Caudate nucleus (tissue), 63 donors: ENCODE measurements at places on chromosomes 7 and 10.
A peak's percentile ranks its signal among the peaks of the same experiment; 100 is the strongest.

GRCh38 chr7:155467846-155468784, 10.2 kb downstream of the EN2 start:
- no peak for DNase-seq

DNA sequence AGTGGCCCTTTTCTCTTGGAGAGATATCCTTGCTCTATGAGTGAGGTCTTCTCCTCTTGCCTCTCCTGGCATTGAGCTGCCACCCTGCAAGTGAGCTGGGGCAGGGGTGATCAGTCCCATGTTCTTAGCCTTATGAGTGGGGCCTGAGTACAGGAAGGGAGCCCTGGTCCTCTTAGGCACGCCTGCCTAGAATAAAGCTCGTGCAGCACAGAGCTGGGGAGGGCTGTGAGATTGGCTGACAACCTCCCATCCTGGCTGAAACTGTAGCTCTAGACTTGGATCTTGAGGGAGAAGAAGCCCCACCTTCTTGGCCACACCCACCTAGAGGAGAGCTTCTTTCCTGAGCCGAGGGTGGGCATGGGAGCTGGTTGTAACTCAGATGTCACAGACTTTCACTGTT, 305.0 kb upstream of the ZNF32 start:
- no peak for DNase-seq

DNA sequence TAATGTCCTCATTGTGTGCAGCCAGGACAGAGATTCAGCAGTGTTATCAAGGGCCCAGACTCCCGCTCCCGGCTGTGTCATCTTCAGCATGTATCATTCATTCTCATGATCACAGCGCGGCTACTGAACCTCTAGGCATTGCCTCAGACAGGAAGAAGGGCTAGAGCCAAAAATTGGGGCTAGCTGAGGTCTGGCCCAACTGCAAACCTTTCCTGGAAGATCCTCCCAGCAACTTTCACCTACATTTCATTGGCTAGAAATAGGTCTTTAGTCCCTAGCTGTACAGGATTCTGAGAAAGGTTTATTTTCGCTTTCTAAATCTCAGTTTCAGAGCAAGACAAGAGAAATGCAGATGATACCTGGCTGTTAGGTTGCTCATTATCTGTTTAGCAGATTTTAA, 81.9 kb downstream of the CREM start:
- no peak for DNase-seq

GRCh38 chr7:90710466-90710850, 114.3 kb downstream of the CDK14 start:
- DNase-seq: no peak

DNA sequence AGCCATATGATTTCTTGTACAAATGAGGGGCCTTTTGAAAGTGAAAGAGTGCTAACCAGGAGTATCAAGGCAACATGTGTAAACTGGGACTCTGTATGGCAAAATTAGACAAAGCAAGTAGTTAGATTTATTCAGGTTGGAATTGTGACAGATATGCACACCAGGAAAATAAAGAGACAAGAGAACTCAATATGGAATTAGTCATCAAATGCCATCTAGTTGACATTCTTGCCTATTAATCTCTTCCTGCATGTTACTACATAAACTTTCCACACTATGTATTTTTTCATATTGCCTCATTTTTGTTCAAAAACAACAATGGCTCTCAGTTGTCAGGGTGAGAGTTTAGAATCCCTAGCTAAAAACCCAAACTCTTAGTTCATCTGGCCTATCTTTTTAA, 799.0 kb downstream of the NRG3 start:
- no peak for DNase-seq

- no peak for DNase-seq
Measured at GRCh38 chr10:106571192-106571946, 593.1 kb downstream of the SORCS1 start.

- no peak for DNase-seq
Measured at GRCh38 chr7:5766321-5766761, 15.1 kb downstream of the RNF216 start.

DNA sequence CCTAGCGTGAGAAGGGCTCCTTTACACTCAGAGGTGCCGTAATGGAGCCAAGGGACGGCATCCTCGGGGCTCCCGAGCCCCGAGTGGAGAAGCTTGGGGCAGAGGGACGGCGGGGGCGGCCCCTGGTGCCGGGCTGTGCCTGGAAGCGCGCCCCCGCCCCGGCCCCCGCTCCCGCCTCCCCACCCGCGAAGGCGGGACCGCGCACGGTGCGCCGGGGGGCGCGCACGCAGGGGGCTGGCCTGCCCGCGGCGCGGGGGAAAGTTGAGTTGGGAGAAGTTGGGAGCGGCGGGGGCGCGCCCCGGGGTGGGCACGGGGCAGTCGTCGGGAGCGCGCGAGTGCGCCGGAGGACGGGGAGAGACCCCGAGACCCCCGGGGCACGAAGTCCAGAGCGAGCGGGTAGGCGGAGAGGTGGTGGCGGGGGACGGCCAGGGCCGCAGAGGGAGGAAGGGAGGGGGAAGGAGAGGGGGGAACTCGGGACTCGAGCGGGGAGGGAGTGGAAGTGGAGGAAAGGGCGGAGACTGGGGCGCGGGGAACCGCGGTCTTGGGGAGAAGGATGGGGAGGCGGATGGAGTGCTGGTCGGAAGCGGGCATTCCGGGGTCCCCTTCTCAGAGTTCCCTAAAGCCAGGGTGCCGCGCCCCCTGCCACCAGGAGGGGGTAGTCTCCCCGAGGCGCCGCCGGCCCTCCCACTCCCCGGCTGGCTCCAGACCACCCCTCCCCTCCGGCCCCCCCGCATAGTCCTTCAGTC, at the start of gene SLC4A2:
TSS of gene SLC4A2 (plus strand) at position 223 of the 746 bp plus-strand sequence. CDS start 2,399 bp downstream, outside the sequence.
- peak; percentile 87 for DNase-seq

GRCh38 chr7:2165610-2166594, 66.8 kb downstream of the MAD1L1 start:
- DNase-seq: no peak

DNA sequence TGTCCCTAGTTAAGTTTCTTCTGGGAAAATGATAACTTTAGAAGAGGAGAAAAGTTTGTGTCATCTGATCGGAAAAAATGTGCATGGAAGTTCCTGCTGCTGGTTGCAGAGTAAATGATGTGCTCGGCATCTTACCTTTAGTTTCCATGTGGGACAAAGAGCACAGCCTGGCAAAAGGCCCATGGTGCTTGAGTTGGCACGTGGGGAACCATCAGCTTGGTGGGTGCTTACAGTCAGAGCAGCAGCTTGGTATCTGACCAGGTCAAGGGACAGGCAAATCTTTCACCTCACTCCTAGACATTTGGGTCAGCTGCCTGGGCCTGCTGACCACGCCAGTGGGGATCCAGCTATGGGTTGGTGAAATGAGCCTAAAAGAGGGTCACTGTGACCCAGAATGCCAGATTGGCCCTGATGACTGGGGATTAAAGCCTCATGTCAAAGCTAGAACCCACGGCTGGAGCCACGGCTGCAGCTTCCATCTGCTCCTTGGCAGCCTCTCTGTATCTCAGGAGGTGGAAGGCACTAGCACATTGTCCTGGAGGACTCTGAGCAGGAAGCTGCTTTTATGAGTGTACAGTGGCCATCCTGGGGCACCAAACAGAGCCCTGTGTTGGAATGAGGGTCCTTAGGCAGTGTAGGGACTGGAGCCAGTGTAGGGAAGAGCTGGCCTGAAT, 24.7 kb downstream of the VWC2 start:
- no peak for DNase-seq

DNA sequence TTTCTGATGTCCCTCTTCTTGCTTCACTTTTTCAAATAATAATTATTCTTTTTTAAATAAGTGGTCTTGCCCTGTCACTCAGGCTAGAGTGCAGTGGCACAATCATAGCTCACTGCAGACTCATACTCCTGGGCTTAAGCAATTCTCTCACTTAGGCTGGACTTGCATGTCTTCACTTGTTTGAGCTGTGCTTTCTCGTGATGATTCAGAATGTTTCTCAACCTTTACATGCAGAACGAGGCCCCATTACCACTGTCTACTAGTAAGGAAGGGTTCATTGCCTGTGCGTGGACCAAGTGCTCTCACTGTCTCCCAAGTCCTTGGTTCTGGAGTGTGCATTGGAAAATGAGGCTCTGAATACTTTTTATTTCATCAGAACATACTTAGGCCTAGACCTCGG, 468.6 kb upstream of the COBL start:
- DNase-seq: no peak

GRCh38 chr7:116159711-116160110, 50.6 kb upstream of the TES start:
- no peak for DNase-seq

GRCh38 chr10:31457858-31458257, 138.8 kb downstream of the ZEB1 start:
- no peak for DNase-seq

- DNase-seq: no peak
Measured at GRCh38 chr10:14382531-14382930, 51.8 kb upstream of the FRMD4A start.

- no peak for DNase-seq
Measured at GRCh38 chr10:114933588-114933987, 4.4 kb upstream of the TRUB1 start.

- no peak for DNase-seq
Measured at GRCh38 chr7:154837622-154838021, 165.3 kb downstream of the PAXIP1 start.

DNA sequence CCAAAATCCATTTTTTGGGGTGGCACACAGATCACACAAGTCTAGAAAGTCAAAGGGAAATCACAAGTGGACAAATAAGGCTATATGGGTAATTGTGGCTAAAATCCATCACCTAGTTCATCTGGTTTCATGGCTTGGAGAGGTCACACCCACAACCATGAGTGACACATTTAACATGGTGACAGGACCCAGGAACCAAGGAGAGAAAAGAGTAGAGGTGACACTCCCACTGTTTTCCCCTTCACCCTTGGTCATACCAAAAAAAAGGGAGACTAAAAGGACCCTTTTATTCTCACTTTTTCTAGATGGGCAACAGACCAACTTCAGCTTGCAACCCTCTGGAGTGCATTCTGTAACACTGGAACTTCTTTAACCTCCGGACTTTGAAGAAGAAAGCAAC, 46.2 kb upstream of the ZNF107 start:
- no peak for DNase-seq

GRCh38 chr10:129194181-129194870, 272.7 kb upstream of the MGMT start:
- no peak for DNase-seq

DNA sequence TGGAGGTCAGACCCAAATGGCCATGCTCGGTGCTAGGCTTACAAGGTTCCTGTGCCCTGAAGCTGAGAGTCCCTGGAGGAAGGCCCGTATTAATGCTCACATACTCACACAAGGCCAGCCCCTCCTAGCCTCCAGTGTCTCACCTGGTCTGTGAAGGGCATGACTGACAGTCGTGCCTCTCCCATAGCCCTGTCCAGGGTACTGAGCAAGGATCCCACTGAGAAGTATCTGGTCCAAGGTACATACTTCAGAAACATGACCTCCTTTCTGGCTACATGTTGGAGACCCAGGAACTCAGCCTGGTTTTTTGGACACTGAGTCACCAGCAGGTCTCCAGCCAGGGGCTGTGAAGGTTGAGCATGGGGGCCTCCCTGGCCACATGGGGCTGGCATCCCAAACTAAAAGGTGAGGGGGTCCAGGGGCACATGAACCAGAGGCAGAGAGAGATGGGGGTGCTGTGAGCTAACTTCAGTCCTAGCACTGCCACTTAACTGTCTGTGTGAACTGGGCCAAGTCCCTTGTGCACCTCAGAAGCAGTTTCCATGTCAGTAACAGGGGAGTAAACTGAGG, 17.6 kb upstream of the RASGEF1A start:
- DNase-seq: no peak

DNA sequence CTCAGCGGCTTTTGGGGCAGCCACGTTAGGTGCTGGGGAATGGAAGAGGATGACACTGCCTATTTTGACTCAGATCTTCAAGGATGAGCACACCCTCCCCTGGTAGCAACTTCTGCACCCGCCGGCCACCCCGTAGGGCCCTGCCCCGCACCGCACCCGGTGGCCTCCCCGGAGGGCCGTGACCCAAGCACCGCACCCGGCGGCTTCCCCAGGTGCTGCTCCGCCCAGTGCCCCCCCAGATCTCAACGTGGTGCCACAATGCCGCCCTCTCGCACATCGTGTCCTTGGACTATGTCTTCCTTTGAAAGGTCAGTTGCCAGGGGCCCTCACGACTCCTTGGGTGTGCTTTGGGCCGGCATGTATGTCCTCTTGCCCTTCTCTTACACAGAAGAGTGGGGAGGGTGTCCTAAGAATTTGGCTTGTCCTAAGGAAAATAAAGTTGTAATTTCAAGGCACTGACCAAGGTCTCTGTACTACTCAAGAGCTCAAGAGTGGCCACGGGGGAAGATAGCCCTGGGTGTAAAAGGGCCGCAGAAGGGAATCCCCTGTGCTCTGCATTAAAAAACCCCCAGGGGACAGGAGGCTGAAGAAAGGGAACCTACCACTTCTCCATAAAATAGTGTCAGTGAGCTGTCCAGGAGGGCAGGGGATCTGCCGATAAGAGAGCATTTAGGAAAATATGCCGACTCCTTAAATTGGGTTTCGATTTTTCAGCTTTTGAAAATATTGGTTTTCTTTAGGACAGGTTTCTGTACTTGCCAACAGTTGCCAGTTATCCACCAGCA, 1.6 kb upstream of the LANCL2 start:
- no peak for DNase-seq

DNA sequence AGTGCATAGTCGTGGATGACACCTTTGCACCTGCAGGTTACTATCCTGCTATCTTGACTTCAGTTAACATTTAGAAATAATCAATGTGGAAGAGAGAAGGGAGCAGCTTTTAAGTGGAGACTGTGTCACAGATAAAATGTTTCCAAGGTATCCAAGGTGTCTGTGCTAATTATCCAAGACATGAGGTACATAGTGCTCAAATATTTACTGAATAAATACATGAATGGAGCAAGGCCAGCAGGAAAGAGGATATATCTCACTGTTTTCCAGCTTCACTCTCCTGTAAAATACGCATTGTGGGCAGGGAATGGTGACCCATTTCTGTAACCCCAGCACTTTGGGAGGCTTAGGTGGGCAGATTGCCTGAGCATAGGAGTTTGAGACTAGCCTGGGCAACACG, 552.4 kb downstream of the PHTF2 start:
- no peak for DNase-seq

DNA sequence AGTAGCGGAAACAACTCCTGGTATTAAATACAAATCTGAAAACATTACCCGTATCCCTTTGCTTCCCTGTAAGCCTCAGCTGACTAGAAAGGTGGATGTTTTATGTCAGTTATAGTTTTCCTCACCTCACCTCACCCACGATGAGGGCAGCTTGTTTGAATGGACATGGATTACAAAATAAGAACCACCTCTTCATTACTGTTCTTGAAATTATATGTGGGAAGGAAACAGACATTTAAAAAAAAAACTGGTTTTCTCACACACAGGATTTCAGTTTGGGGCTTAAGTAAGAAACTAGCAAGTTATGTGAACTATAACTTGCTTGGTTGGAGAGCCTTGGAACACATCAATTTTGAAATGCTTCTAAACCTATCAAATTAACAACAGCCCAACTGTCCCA, 232.9 kb upstream of the CCDC6 start:
- no peak for DNase-seq

- no peak for DNase-seq
Measured at GRCh38 chr10:30208330-30208729, 140.7 kb downstream of the MTPAP start.

GRCh38 chr10:3986493-3987142, 201.6 kb upstream of the KLF6 start:
- no peak for DNase-seq
